T-cell (primary cell): ENCODE measurements at places on chromosomes 7 and 10.

GRCh38 chr7:33873981-33874750 lies 31.2 kb upstream of the BMPER start:
- DNase-seq, result no peak

- no peak for DNase-seq
Observed at GRCh38 chr7:81173766-81174281, 255.0 kb upstream of the SEMA3C start.

DNA sequence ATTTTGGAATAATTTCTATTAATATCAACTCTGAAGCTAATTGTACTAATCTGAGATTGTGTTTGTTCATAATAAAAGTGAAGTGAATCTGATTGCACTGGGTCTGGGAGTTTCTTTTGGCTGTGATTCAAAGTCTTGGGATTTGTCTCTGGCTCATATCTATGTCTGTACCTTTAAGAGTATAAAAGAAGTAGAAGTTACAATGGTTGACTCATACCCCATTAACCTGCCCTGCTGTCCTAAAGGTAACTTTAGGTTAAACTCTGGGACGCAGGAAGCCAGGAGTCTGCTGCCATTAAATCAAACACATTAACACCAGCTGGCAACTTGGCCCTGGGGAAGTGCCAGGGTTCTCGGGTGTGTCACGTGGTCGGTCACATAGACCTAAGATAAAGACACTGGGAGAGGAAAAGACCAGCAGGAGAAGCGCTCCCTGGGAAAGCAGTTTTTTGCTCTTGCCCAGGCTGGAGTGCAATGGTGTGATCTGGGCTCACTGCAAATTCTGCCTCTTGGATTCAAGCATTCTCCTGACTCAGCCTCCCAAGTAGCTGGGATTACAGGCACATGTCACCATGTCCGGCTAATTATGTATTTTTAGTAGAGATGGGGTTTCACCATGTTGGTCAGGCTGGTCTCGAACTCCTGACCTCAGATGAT lies 17.8 kb downstream of the SCD start:
- DNase-seq, result no peak

GRCh38 chr7:13107291-13107690 lies 419.9 kb downstream of the ARL4A start:
- no peak for DNase-seq

DNA sequence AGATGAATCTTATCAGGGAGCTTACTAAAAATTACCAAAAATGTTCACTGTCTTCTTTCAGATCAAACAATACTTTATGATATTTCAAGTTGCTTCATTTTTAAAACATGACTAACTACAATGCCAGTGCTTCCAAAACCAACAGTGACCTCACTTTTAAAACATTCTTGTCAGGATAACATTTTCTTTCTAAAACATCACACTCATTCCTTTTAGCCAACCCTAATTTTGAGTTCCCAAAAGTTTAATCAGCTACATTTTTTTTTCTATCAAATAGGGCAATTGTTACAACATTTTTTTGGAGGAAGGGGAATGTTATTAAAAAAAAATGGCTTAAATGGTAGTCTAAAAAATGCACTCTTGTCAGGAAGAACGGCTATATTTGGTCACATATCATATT lies 37.3 kb downstream of the RTKN2 start:
- DNase-seq, result no peak

GRCh38 chr10:11478807-11479206 lies 132.6 kb downstream of the USP6NL start:
- no peak for DNase-seq

- DNase-seq, result no peak
Observed at GRCh38 chr7:73987298-73987697, 40.7 kb upstream of the ELN start.

DNA sequence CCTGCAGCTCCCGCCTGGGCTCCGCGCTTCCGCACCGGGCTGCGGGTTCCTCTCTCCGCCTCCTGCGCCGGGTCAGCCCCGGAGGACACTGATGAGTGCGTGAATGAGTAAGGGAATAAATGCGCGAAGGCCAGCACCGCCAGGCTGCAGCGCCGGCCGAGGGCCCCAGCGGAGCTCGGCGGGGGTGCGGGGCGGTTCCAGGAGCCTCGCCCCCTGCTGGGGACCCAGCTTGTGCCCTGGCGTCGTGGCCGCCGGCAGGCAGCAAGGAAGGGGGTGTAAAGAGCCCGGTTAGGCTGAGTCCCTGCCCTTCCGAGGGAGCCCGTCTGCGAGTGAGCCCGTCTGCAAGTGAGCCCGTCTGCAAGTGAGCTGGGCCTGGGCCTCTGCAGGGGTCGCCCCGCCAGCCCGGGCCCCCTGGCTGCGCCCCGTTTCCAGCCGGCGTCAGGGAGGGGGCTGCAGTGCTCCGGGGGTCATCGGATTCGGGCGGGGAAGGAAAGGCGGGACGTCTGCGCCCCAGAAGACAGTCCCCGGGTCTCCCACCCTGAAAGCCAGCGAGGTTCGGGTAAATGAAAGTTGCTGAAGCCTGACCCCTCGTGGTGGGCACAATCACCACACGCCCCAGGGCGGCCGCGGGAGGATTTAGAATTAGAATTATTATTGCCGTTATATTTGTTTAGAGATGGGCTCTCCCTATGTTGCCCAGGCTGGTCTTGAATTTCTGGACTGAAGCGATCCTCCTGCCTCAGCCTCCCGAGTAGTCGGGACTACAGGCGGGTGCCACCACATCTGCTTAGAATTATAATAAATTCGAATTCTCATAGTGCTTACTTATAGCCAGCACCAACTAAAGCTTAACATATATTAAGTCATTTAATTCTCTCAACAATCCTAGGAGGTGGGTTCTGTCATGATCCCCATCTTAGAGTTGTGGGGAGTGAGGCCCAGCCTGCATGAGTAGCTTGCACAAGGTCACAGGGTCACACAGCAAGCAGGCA lies 8.6 kb upstream of the CRYGN start:
- peak; percentile 85 for DNase-seq

- DNase-seq, result no peak
Observed at GRCh38 chr10:122164023-122164601, 107.0 kb upstream of the BTBD16 start.

- no peak for DNase-seq
Observed at GRCh38 chr7:110827287-110827855, 263.6 kb upstream of the LRRN3 start.

DNA sequence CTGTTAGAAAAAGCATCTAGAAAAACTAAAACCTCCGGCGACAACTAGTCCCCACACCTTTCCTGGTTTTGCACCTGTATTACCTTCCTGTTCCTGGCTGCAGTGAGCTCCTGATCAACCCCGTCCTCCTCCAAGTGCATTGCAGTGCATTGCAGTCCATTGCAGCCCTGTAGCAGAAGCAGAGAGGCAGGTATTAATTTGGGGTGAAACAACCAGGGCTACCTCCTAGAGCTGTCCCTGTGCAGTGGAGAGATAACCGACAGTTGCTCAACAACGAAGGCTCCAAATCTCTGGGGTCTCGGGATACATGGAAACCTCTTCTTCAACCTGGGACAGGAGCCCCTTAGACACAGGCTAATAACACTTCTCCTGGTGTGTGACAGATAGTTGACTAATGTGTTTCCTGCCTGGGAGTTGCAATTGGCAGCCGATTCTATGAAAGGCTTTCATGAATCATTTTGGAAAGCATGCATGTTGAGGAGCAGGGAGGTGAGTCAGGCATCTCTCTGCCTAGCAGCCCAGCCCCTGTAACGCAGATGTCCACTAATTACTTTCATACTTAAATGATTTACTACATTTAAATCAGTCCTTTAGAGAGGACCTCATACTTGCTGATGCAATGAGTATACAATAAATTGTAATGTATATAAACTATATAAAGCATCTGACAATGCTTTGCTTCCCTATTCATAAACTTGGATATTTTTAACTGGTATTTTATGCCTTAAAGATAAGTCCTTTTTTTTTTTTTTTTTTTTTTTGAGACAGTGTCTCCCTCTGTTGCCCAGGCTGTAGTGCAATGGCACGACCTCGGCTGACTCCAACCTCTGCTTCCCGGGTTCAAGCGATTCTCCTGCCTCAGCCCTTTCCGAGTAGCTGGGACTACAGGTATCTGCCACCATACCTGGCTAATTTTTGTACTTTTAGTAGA lies 59.0 kb downstream of the PRR15 start:
- no peak for DNase-seq

DNA sequence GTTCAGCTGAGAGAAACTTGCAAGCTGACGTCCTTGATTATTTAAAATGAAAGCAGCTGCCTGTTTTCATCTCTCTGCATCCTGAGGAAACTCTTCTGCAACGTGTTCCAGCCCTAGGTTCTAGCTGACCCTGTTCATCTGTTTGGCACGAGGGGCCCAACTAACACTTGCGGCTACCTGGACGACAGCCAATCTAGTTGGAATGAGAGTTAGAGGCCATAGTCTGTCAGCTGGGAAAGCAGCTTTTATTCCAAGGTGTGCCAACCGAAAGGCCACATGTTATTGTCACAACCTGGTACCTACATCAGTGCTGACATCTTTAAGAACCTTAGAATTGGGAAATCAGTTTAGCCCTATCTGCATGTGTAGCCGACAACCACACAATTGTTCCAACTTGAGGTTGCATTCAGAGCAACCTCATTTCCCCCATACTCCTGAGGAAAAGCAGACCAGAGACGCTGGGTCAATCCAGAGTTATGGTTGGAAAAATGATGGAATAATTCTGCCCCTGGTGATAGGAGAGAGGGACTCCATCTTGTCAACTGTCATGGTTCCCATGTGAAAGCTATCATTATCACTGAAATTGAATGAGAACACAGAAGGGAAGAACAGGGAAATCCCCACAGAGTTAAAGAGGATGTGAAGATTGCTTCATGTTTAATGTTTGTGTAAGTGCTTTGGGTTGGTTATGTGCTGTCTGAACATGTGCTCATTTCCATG lies 121.6 kb downstream of the EGFR start:
- no peak for DNase-seq

DNA sequence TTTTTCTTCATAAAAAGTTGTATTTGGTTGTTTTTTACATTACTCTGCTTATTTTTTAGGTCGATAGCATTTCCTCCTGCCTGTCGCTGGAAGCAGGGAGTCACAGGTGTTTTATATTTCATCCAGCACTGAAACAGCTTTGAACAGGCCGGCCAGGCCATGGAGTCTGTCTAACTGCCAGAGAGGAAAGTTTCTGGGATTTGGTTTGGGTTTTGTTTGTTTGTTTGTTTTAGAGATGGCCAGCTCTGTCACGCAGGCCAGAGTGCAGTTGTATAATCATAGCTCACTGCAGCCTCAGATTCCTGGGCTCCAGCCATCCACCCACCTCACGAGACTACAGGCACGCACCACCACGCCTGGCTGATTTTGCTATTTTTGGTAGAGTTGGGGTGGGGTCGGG lies 23.4 kb downstream of the PROSER2 start:
- DNase-seq, result no peak

- no peak for DNase-seq
Observed at GRCh38 chr10:132070724-132071123, 5.0 kb downstream of the JAKMIP3 start.

GRCh38 chr7:95798401-95798930 lies 26.1 kb downstream of the DYNC1I1 start:
- no peak for DNase-seq

DNA sequence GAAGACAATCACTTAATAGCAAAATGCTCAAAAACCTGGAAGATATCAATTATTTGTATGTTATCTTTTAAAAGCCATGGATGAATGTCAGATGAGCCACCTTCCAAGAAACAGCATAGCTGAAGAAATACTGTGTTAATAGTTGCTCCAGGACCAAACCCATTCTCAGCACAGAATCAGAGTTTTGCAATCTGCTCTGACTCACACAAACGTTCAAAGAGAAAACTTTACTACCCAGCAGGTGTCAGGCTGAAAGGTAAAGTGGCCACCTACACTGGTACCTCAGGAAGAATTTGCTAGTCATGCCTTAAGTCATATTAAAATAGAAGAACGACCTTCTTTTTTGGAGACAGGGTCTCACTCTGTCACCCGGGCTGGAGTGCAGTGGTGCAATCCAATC lies 526.5 kb downstream of the PARD3 start:
- DNase-seq, result no peak

DNA sequence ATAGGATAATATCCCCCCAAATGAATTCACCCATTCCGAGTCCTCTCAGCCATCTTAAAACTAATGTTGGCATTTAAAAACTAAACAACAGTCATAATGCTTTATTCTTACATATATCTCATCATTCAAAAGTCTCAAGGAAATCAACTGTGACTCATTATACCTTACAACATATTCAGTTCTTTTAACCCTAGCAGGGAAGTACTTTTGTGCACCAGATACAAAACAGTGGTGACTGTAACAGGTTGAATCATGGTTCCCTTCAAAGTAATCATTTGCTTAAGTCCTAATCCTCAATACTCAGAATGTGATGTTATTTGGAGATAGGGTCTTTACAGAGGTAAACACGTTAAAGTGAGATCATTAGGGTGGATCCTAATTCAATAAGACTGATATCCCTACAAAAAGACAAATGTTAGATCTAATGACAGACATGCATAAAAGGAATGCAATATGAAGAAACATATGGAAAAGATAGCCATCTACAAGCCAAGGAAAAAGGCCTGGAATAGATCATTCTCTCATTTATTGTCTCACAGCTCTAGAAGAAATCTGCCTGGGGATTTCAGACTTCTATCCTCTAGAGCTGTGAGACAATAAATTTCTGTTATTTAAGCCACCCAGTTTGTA lies 42.3 kb downstream of the RELN start:
- DNase-seq, result no peak

DNA sequence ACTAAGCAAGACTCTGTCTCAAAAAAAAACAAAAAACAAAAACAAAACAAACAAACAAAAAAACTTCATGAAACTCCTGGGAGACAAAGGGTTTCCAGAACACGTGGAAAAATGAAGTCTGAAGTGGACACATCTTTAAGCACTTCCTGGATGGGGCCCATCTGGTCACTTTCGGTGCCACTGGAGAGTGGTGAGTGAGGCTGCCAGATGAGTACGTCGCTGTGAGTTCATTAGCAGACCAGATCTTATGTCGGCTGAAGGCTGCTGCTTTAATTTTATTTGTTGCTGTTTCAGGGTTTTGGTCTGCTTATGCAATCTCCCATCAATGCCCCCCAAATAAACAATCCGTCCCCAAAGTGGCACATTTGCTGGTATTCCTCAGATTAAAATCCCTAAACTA lies 64.4 kb downstream of the NPTX2 start:
- no peak for DNase-seq

DNA sequence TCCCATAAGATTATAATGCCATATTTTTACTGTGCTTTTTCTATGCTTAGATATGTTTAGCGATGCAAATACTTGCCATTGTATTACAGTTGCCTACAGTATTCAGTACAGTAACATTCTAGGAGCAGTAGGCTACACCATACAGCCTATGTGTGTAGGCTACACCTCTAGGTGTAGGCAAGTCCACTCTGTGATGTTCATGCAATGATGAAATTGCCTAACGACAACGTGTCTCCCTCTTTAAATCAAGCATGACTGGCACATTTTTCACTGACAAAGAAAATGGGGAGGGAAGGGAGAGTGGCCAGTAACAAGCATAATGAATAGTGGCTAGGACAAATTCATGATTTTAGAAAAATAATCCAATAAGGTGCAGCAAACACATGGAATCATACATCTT lies 1.7 kb downstream of the NCAPG2 start:
- no peak for DNase-seq
